Right ventricle myocardium inferior (tissue), 1 donor: ENCODE measurements at places on chromosomes 13 and 19. TPM values are rescaled to one million over a fixed set of nuclear protein-coding genes. Genes with fewer than 3 reads are reported as not detected.

DNA sequence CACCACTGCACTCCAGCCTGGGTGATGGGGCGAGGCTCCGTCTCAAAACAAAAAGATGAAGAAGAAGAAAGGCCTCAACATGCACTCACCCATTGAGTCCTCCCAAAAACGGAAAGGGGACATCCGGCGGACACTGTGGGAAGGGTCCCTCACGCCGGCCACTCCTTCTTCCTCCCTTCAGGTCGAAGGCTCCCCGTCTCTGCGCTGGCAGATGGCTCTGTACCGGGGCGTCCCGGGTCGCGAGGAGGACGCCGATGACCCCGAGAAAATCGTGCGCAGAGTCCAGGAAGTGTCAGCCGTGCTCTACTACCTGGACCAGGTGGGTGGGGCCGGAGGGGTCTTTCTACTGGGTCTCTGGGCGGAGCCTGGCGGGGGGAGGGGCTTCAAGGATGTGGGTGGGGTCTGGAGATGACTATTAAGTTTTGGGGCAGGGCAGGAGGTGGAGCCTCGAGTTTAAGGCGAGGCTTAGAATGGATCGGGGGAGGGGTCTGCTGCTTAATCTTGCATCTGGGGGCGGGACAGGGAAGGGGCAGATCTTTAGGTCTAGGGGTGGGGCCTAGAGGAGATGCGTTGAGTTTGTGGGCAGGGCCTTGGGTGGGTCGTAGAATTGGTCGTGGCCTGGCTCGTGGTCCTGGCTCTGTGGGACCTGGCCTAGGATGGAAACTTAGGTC lies 90.2 kb downstream of the MAP4K1 start:
- DNase-seq = no peak

DNA sequence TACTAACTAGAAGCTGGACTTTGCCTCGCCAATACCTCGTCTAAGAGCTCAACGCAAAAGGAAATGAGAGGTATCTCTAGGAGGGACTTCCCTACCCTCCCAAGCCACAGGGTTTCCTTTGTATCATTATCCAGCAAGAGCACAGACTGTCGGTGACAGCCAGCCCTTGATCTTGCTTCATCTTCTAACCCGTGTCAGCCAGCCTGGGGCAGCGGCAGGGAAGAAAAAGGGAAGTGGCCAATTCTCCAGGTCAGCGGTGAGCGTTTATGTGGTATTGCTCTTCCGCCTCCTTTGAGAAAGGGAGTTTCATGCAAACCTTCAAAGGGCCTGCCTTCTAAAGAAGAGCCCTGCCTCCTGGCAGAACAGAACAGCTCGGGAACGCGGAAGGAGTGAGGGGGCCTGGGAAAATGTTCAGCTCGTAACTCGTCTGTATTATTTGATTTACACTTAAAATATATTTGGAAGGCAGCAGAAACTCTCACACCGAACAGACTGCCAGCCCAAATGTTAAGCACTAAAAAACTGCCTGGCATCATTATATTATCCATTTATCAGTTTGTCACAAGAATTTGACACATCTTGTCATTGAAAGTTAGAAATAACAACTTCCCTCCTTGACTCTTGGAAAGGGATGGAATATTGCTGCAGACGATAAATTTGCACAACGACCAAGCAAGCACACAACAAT lies 41.8 kb downstream of the EFNB2 start:
- no peak for DNase-seq

- DNase-seq = no peak
Measured at GRCh38 chr13:107518780-107519179, 696.6 kb downstream of the LIG4 start.

DNA sequence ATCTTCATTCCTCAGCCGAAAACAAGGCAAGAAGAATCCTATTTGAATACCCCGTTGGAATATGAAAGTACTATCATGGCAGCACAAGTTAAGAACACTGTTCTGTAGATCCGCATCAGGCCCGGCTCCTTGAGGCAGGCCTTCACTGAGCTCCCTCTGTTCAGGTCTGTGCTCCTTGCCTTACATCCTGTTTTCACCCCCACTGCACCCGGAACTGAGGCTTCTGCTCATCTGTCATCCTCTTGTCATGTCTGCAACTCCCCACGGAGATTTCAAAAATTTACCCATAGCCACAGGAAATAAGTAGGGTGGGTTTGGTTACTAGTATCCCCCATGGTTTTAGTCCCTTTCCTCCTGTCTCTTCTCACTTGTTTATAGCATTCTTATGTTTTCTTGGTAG lies 861.9 kb downstream of the GPC5 start:
- no peak for DNase-seq

The MYO1F gene
- total RNA-seq = 9.3 TPM
